ENCODE measurements at places on chromosomes 3 and 15. TPM values are rescaled to one million over a fixed set of nuclear protein-coding genes. Genes with fewer than 3 reads are reported as not detected.

The CLDN18 gene
- total RNA-seq = not detected

The MYO5C gene
- 0.33 TPM for total RNA-seq

The ANKRD34C gene
- total RNA-seq = not detected

The NAALADL2 gene
- not detected for total RNA-seq

The TTLL13 gene
- total RNA-seq = not detected
